Amygdala (tissue), 56 donors: ENCODE measurements at places on chromosomes 2 and 18.

DNA sequence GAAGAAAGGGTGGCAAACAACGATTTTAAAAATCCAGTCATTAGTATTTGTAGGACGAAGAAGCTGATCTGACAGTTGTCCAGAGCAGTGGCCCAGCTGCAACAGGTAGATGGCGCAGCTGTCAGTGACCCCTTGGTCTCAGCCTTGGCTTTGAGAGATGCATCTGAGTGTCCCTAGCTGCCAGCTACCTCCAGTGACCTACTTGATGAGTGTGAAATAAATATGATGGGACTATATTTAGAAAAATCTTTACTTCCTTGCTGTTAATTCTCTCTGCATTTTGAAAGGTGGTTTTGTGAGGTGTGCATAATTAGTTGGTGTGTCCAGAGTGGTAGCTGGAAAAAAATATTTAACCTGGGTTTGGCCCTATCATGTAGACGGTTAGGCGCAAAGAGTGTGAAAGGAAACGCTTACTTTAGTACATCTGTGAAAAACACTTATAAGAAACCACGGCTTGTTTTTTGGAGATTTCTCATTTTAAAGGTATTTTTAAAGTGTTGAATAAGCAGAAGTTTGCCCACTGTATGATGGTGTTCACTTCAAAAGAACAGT lies 963 bp downstream of the INPP1 start:
- no peak for DNase-seq

DNA sequence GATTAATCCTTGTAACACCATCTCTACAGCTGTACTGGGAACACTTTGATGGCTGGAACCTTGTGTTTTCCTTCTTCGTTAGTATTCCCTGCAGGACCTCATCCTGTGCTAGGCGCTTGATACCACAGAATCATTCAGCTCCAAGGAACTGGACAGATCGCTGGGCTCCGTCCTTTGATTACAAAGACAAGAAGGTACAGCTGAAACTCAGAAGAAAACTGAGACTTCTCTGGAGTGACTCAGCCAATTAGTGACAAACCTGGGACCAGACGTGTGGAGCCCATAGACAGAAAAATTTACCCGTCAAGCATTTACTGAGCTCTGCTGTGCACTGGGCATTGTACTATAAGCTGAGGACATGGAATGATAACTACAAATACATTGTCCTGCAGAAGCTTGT lies 67.3 kb downstream of the NCKAP5 start:
- no peak for DNase-seq

GRCh38 chr2:65749545-65749944 lies 317.1 kb upstream of the SPRED2 start:
- no peak for DNase-seq

- no peak for DNase-seq
Measured at GRCh38 chr2:229212241-229212640, 58.8 kb downstream of the PID1 start.

DNA sequence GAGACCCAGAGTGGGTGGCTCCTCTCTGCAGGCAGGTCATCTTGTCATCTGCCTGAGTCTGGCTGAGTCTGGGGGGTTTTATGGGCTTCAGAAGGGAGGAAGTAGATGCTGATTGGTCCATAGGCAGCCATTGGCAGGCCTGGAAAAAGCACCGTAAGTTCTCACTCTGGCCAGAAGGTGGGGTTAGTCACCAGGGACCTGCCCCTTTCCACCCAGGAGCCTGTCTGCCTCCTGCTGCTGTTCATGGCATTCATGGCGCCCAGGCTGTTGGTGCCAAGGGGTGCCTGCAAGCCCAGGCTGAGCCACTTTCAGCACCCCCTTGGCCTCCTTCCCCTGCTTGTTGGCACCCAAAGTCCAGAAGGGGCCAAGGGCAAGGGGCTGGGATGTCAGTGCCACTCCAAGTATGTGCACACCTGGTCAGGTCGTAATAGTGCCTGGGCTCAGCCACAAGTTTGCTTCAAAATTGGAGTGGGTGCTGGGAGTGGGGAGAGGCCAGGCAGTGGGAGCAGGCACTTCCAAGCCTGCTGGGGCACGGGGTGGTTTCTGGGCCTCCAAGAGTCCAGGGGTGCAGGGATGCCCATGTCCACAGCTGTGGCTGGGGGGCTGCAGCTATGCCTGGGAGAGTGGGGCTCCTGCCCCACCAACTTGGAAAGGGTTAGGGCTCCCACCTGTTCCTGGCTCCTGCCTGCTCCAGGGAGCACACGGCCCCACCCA lies 178.1 kb downstream of the FAM210A start:
- DNase-seq = no peak

- DNase-seq = no peak
Measured at GRCh38 chr2:64538764-64539433, 14.8 kb downstream of the AFTPH start.

DNA sequence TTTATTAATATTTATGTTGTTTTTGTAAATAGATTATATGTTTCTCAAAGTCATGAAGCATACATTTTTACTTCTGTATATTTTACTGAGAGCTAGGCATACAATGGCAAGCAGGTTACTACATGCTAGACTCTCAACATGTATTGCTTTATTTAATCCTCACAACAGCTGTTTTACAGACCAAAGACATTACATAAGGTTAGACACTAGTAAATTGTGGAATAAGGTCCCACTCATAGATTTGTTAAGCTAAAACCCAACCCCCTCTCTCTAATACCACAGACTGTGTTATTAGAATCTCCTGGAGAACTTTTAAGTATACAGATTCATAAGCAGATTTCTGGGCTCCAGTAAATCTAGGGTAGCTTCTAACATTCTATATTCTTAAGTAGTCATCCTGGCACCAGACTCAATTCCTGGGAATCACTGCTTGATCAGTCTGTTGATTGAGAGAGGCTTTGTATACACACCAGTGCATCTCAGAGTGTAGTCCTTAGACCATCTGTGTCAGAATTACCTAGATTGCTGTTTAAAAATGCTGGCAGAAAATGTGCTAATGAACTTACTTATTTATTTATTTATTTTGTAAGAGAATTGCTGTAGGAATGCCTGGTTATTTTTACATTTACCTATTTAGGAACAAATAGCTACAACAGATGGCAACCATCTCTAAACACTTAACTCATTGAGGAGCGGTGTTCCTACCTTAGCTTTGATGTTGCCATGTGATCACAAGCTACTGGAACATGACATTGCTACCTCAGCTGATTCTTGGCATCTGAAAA lies 153.5 kb upstream of the CAVIN2 start:
- no peak for DNase-seq

- no peak for DNase-seq
Measured at GRCh38 chr2:226087505-226088365, 688.2 kb downstream of the NYAP2 start.

- DNase-seq = no peak
Measured at GRCh38 chr18:22489704-22490103, 72.0 kb upstream of the CTAGE1 start.

GRCh38 chr2:72929010-72929409 lies 11.7 kb downstream of the EMX1 start:
- DNase-seq = no peak

DNA sequence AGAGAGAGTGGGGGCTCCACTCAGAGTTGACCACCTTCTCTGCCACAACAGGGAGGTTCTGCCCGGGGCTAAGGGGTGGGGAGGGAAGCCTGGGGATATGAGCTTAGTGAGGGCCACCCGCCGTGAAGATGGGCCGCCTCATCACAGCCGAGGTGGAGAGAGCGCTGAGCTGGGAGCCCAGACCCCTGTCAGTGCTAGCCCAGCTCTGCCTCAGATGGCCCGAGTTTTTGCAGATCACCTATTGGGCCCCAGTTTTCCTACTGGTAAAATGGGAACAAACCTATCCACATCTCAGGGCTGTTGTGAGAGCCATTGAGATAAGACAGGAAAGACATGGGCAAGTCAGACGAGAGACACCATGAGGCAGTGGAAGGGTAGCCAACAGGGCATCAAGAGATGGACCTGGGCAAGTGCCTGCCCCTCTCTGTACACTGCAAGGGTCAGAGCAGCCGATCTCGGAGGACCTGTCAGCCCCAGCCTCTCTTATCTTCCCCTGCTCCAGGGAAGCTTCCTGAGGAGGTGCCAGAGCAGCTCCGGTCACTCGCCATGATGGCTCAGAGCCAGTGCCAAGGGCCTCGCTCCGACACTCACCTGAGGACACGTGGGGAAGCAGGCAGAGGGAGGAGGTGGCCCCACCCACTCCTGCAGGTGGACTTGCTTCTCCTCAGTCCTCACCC lies 88.9 kb downstream of the MCFD2 start:
- no peak for DNase-seq

GRCh38 chr18:48947092-48947491 lies 3.7 kb downstream of the SMAD7 start:
- no peak for DNase-seq

GRCh38 chr2:36717603-36718266 lies 21.2 kb downstream of the VIT start:
- DNase-seq = no peak

GRCh38 chr2:71926089-71926447 lies 221.6 kb downstream of the CYP26B1 start:
- no peak for DNase-seq

DNA sequence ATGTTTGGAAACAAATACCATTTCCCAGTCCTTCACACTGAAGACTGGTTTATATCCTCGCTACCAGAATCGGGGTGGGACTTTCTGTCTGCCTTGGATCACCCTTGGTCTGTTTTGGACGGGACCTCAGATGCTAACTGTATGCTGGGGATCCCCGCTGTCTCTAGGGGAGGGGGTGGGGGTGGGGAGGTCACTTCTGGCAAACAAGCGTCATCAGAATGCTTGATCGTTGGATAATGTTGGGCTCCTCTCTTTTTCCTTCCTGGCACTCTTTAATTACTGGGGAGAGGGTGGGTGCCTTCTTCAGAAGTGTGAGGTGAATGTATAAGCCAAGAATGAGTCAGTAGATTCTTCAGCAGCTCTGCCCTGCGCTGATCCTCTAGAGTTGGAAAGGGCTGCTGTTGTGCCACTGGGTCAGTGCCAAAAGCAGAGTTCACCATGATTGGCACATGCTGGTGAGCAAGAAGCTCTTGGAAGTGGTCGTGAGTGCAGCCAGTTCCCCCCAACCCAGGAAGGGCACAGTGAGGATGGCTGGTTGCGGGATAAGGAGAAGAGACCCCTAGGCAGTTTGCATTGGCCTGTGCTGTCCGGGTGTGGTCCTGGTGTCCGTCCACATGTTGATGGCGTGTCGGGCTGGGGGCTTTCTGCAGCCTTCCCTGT lies 32.2 kb downstream of the DGKD start:
- DNase-seq = no peak

DNA sequence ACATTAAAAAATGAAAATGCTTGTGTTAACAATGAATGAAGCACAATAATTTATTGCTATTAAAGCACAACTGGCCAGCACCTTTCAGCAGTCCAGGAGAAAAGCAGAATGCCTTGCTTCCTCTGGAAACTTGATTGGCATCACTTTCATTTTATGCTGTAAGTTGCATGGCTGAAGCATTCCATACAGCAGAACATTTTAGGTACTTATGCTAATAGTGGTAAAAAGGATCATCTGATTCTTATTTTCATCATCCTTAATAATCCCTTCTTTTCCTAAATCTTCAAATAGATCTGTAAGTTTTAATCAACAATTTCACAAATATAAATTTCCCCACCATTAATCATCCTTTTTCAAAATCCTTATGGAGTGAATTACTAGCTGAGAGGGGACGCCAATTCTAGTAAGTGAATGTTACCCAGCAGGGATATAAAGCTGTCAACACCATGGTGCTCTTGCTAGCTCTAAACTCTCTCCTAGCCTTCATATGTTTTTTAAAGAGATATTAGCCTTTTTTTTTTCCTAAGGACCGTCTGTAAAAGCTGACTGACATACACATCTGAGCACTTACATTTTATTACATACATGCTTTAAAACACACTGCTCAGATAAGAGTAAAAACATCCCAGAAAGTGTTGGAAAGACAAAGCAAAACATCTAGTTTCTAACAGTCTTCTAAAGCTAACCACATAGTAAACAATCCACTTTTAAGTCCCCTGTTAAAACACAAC lies 5.3 kb downstream of the SATB2 start:
- DNase-seq = no peak

DNA sequence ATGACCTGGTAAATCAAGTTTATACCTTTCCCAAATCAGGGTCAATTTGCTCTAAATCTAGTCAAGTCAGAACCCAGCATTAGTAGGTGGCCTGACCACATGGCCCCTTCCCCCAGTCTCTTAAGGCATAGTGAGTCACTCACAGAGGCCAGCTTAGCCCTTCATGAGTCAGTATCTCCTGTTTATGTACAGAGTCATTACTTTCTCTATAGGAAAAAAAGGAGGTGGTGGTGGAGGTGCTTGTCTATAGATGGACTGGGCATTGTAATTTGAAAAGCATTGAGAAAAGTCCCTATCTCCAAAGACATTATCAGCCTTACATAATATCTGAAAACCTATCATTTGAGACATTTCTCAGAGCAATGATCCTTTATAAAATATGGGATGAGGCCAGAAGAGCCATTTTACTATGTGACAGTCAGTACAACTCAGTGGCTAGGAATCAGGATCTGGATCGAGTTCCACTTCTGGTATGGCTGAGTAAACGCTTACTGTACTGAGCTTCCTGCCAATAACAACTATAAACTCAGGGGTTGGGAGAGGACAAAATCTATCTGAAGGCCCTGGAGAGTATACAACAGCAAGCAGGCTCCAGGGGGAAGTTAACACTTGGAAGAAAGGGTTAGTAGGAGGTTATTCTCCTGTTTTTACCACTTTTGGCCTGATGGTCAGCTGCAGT lies 22.5 kb upstream of the SIGLEC15 start:
- DNase-seq = no peak

DNA sequence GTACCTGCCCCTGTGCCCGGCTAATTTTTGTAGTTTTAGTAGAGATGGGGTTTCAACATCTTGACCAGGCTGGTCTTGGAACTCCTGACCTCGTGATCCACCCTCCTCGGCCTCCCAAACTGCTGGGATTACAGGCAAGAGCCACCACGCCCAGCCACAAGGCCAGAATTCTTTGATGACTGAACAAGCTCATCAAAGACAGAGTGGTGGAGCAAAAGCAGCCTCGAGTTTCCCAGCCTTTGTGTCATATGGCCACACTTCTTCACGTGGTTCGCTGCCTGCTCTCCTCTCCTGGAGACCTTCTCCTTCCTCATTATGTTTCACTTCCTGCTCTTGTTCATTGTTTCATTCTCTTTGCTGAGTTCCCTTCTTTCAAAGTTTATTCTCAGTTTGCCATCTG lies 9.9 kb upstream of the NPC1 start:
- DNase-seq = no peak

GRCh38 chr2:55043841-55044240 lies 6.4 kb downstream of the RTN4 start:
- no peak for DNase-seq

DNA sequence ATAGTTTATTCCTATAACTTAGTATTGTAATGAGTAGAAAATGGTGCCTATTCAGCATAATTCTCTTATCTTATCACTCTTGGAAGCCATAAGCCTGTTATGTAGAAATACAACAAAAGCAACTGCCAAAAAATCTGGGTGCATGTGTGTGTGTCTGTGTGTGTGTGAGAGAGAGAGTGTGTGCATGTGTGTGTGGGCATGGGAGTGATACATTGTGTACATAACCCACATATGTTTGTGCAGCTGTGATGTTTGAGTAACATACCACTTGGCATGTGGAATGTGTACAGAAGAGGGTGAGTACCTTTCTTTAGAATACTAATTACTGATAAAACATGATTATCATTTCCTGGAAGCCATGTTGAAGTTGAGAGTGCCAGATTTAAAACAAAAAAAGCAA lies 642.3 kb upstream of the SYT4 start:
- DNase-seq = no peak
